ENCODE measurements at places on chromosomes 6 and 20.

- no peak for DNase-seq
Measured at GRCh38 chr20:36832791-36833190, 43.1 kb upstream of the TLDC2 start.

DNA sequence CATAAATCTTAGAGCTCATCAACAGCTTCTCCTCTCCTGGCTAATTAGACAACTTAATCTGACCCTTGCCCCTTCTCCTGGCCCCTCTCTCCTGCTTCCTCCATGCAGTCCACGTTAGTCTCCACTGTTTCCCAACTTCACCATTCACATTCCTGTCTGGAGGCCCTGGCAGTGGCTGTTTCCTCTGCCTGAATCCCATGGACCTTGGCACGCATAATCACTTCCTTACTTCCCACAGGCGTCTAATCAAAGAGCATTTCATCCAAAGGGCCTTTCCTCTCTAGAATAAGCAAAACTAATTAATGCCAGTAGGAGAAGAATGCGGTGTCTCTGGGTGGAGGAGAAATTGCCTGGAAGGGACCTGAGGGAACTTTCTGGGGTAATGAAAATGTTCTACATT is 16.4 kb upstream of the XRN2 start:
- no peak for DNase-seq

- DNase-seq = no peak
Measured at GRCh38 chr20:63627751-63628245, 897 bp upstream of the GMEB2 start.

DNA sequence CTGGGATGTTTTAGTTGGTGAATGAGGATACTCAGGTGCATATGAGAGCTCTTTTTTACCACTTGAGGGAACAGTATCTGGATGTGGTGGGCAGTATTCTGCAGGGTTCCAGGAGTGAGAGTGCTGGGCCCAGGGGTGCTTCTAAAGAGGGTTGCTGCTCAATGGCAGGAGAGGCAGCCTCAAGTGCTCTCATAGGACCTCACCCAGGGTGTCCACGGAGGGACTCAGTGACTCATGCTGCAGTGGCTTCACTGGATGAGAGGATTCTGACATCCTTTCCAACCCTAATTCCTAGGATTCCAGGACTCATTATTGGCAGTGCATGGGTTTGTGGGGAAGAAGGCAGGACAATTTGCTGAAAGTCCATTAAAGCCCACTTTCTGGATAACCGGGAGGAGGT is 176.6 kb upstream of the FERMT1 start:
- no peak for DNase-seq

DNA sequence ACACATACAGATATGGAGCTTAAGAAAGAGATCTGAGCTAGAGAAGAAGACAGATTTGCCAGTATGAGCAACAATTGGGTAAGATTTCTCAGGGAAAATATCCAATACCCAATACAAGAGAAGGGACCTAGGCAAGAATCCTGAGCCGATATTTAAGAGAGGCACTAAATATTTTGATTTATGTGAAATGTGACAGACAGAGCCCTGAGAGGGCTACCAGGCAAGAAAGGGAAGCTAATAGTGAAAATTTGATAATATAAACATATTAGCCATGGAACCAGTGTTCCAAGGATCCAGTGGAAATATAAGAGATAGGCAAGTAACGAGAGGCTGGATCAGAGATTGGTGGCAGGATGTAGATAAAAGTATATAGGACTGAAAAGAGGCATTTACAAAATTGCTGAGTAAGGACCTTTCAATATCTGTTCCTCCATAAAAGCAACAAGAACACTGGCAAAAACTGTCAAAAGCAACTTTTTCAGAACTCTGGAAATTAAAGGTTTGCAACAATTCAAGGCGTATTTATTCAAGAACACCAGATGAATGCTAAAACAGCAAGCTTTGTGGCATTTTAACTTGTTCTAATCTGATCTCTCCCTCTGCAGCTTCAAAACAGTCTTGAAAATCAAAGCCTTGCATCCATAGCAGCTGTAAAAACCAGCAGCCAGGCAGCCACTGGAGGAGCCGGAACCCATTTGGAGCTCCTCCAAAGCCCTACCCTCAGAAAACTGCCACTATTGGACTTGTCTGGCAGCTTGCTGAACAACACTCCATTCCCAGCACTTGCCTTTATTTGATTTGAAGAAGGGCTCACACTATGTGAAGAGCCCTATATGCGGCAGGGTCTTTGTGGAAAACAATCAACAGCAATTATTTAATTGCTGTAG is 58.8 kb downstream of the REV3L start:
- DNase-seq = no peak

GRCh38 chr20:3074812-3075211 is 3.4 kb downstream of the OXT start:
- DNase-seq = no peak

- DNase-seq = peak; percentile 94
Measured at GRCh38 chr20:36435592-36436541, 105.5 kb upstream of the MYL9 start.

- DNase-seq = no peak
Measured at GRCh38 chr6:38262609-38263008, 377.1 kb downstream of the BTBD9 start.
